AG04450 (cell line): ENCODE measurements at places on chromosomes 16 and 17. TPM values are rescaled to one million over a fixed set of nuclear protein-coding genes. Genes with fewer than 3 reads are reported as not detected.

DNA sequence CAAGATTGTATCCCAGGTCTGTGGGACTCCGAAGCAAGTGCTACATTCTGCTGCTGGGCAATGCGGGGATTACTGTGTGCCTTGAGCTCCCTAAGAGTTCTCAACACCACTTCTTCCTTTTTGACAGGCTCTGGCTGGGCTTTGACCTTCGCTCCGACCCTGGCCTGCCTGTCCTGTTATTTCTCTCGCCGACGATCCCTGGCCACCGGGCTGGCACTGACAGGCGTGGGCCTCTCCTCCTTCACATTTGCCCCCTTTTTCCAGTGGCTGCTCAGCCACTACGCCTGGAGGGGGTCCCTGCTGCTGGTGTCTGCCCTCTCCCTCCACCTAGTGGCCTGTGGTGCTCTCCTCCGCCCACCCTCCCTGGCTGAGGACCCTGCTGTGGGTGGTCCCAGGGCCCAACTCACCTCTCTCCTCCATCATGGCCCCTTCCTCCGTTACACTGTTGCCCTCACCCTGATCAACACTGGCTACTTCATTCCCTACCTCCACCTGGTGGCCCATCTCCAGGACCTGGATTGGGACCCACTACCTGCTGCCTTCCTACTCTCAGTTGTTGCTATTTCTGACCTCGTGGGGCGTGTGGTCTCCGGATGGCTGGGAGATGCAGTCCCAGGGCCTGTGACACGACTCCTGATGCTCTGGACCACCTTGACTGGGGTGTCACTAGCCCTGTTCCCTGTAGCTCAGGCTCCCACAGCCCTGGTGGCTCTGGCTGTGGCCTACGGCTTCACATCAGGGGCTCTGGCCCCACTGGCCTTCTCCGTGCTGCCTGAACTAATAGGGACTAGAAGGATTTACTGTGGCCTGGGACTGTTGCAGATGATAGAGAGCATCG lies 2.4 kb downstream of the SLC16A13 start:
- no peak for DNase-seq

Gene CNTD1
- polyA plus RNA-seq = 0.09 and 0.14 TPM in 2 replicates

DNA sequence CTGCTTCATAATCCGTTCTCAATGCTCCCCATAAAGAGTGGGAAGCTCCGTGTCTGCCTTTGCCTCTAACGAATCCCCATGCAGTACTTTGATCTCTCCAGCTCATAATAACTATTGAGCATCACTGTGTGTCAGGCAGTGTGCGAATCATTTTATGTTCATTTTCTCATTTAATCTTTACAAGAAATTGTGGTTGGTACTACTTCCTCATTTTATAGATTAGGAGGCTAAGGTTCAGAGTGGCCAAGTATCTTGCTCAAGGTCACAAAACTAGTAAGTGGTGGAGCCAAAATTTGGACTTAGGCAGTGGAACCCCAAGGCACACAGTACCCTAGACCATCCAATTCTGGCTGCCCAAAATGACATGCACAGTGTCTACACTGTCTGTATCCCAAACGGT lies 44.8 kb downstream of the ABCC12 start:
- DNase-seq = no peak

Gene MAP2K3
- polyA plus RNA-seq = 13.7 and 24.0 TPM in 2 replicates

- no peak for DNase-seq
Observed at GRCh38 chr16:88977812-88978607, 1.0 kb upstream of the CBFA2T3 start.

Gene SP6
- 0.04 and 0.05 TPM in 2 replicates for polyA plus RNA-seq

Gene PPM1E
- 0.55 and 0.64 TPM in 2 replicates for polyA plus RNA-seq

Gene TOM1L1
- polyA plus RNA-seq = 25.6 and 37.8 TPM in 2 replicates

DNA sequence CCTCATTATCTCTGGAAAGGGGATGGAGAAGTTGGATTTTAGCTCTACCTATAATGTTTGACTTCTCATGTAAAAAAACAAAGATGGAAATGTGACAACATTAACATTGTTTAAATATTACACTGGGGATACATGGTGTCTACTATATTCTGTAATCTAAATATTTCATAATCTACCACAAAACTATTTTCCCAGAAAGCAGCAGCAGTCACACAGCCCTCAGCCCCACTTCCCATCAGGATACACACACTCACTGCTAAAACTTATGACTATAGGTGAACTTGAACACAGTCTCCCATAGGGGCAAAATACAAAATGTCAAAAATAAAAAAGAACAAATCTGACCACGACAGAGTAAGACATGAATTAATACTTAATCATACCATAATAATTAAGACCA lies 95.7 kb downstream of the KANSL1 start:
- DNase-seq = no peak

Gene GINS2
- polyA plus RNA-seq = 4.2 and 5.1 TPM in 2 replicates

DNA sequence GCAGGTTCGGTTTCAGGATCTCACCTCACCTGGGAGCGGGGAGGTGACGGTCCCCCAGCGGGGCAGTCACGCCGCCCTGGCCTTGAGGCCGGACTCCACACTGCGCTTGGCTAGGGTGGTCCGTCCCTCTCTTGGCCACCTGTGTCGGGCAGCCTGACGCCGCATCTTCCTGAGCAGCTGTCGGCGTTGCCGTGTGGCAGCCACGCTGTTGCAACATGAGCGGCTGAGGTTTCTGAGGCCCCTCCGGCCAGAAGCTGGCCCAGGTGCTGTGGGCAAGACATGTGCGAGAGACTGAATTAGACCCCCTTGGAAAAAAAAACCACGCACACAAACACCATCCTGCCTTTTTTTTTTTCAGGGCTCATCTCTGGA lies 49.2 kb downstream of the IRF8 start:
- no peak for DNase-seq

DNA sequence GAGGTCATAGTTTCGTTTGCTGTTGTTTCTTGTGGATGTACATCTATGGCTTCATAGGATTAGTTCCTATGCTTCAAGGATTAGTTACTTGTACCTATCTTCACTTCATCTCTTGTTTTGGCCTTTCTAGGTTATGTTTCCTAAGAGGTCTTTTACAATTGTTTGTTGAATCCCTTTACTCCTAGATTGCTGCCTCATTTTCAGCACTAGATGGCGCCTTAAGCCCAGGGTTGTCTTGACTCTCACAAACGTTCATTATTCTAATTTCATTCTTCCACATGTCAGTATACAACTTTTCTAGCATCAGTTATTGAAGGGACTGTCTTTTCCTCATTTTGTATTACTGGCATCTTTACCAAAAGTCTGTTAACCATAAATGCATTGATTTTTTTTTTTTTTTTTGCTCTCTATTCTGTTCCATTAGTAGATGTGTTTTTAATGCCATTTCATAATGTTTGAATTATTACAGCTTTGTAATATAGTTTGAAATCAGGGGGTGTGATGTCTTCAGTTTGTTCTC lies 45.0 kb upstream of the NACA2 start:
- DNase-seq = peak; percentile 29

Gene TP53TG3
- not detected in 2 replicates for polyA plus RNA-seq

DNA sequence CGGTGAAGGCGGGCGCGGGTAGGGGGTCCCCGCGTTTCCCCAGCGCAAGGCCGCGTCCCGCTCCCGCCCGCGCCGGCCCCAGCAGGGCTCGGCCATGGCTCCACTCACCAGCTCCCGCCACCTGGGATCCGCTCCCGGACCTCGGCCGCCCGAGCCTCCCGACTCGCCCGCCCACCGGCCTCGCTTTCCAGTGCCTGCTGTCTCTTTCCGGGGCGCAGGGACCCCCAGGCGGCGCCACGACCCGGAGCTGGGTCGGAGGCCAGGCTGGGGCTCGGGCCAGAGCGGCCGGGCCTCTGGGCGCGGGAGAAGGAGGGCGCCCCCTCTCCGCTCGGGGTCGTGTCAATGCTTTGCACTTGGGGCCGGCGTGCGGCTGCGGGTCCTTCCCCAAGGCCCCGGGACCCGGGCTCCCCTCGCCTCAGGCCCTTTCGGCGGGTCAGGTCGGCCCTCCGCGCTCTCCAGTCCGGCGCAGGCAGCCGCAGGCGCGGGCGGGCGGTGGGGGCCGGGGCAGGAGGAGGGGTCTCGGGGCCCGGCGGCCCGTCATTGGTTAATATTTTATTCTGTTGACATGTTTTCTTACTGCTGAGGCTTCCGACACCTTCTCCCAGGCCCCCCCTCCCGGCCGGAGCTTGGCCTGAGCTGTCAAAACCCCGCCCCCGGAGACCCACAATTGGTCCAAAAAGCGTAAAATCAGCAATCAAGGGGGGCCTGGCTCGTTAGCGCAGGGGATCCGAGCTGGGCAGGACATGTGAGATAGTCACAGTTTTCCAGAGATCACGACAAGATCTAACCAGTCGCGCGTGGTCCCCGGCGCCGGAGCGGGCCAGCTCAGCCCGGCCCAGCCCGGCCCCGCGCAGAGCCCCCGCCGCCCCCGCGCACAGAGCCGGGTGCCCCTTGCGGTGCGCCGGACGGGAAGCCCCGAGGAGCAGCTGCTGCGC lies at the start of gene TBX2:
Gene TBX2 (plus strand): TSS at position 713 of the 935 bp plus-strand sequence. CDS start 334 bp downstream, outside the sequence.
- peak; percentile 93 for DNase-seq

Gene GAST
- not detected in 2 replicates for polyA plus RNA-seq

- no peak for DNase-seq
Observed at GRCh38 chr16:12245088-12245920, 268.8 kb downstream of the SNX29 start.

- no peak for DNase-seq
Observed at GRCh38 chr17:76812263-76812662, 55.9 kb upstream of the MGAT5B start.

DNA sequence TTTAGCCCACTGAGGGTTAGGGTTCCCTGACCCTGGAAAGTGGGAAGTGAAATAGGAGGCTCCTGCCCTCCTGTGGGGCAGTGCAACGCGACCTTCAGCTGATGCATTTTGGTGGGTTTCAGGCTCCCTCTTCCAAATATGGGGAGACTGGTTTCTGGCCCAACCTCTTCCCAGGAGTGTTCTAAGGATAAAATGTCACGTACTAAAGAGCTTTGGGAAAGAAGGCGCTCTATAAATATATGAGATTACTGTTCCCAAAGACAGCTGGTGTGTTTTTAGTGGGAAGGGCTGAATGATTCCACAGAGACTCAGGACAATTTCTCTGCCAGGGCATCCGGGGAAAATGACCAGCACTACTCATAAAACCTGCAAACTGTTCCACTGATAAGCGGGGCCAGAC lies 9.8 kb downstream of the SLC35B1 start:
- no peak for DNase-seq

- no peak for DNase-seq
Observed at GRCh38 chr16:71492786-71493185, 3.7 kb upstream of the ZNF19 start.

Gene SOX8
- polyA plus RNA-seq = 0.04 TPM in 1 of 2 replicates, not detected in the other

DNA sequence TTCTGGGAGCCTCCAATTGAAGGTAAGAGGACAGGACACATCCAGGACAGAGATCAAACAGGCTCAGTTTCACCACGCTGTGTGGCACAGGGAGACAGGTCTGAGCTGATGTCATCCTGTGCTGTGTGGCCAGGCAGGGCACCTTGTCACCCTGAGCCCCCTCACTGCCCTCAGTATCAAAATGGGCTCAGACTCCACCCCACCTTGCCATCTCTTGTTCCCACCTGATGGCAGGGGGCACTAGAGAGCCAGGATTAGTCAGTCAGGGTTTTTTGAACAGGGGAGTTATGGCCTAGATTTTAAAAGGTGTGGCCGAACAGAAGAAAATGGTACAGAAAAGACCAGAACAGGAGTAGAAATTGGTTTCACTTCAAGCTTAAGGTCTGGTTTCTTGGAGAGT lies 2.6 kb downstream of the KAT2A start:
- DNase-seq = no peak

DNA sequence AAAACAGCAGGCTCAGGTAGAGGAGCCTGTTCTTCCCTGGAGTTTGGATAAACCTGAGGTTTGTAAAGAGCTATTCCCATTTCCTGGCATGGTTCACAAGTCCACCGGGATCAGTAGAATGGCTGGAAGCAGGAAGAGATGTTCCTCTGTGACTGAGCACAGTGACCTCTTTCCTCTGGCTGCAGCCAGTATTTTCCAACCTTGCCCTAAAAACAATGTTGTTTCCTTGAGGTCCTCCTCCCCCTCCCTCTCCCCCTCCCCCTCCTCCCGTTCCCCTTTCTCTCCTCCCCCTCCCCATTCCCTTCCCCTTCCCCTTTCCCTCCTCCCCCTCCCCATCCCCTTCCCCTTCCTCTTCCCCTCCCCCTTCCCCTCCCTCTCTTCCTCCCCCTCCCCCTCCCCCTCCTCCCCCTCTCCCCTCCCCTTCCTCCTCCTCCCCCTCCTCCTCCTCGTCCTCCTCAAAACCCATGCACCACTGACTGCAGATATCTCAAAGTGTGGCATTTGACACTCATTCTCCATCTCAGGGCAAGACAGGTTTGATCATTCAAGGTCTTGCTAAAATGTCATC lies 58.9 kb upstream of the MON1B start:
- DNase-seq = no peak

GRCh38 chr16:22320572-22321339 lies 23.5 kb downstream of the POLR3E start:
- no peak for DNase-seq

GRCh38 chr17:44981221-44981968 lies 13.3 kb upstream of the C1QL1 start:
- peak; percentile 75 for DNase-seq

DNA sequence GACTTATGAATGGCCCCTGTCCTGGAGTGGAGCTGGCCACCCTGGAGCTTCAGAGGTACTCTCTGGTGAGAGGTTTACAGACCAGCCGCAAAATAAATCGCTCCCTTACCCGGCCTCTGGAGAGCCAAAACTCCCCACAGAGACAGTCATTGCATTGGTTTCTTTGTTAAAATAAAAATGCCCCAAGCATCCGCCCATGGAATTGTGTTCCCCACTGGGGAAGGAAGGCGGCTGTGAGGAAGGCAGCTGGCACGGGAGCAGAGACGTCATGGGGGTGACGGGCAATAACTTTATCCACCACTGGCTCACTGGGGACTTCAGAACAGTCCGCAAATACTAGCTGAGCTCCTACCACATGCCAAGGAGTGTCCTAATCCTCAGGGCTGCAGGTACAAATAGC lies 266.2 kb upstream of the FOXF1 start:
- no peak for DNase-seq

DNA sequence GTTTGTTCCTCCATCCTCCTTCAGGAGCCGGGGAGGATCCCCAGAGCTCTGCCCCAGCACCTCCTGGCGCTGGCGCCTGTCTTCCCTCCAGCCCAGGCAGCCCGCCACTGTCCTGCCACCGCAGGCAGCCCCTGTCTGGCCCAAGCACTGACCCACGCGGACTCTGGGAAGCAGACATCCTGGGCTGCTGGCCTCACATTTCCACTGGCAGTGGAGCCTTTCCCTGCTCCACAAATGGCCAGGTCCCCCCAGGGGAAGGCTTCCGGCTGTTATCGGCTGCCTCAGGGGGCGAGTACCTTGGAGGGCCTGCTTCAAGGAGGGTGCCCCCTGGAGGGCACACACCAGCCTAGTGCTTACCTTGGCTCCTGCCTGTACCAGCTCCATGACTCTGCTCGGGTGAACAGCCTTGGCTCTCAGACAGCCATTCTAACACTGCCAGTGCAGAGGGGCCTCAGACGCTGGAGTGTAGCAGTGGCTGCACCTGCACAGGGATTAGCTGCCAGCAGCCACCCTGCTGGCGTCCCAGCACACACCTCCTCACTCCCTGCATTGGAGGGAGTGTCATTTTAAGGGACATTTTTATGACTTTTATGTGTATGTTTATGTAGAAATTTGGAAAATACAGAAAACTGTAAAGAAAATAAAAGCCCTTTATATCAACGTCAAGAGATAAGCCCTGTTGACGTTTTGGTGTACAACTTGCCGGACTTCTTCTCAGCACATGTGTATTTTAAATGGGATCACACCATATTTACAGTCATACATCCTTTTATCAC lies 21.0 kb downstream of the ACE start:
- no peak for DNase-seq
